ENCODE measurements at places on chromosomes 2 and 18.

DNA sequence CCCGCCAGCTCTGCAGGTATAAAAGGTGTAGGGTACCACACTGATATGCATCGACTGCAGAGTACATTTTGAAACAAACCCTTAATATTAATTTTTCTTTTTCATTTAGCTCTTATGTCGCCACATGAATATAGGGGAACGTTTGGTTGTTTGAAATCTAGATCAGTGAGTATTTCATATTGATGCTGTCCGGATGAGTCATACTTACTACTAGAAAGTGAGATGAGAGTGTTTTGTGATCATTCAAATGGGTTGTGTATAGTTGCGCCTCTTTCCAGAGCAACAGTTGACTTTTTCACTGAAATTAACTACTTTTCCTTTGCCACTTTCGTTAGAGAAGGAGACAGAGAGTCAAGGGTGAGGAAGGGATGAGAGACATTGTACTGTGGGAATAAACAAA, 24.6 kb downstream of the NPAS2 start:
- no peak for DNase-seq

DNA sequence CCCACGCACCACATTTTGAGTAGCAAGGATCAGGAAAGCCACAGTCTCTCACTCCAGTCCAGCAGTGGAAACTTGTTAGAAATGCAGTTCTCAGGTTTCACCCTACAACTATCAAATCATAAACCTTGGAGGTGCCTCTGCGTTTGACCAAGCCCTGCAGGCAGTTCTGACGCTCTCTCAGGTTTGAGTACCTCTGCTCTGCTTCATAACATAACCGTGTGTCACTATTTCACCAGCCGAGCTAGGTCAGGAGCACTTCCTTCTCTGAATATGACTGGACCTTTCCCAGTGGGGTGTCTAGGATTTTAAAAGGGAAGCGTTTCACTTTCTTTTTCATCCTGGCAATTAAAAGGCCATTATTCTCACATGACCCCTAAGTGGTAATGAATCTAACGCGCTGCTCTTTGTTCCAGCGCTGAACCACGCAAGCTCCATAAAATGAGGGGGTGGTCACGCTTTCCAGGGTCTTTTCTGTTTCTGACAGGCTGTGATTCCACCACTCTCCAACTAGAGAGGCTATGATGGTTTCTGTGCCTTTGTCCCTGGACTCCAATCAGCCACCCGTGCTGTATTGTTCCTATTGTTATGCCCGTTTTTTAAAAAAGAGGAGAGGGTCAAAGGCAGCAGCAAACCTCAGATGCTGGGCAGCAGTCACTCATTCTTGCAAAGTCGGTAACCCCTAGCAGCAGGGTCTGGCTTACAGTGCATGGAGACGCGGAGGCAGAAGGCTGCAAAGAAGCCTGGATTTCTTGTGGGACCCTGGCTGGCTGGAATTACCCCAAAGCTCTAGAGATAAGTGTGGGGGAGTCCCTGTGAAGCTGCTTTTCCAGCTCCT, 75.2 kb upstream of the CTNNA2 start:
- peak; percentile 76 for DNase-seq

DNA sequence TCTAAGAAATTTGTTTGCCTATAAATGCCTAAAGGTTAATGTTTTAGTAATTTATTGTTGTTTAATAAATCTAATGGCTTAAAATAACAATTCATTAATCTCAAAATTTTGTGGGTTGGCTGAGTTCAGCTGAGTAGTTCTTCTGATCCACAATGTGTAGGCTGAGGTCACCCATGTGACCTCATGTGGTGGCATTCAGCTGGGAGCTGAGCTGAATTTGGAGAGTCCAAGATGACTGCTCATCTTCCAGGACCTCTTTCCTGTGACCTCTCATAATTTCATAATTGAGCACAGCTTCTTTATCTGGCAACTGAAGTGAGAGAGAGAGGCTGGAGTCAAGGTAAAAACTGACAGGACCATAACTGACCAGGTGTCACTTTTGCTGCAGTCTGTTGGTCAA, 132.4 kb downstream of the TXNL1 start:
- DNase-seq, result no peak

DNA sequence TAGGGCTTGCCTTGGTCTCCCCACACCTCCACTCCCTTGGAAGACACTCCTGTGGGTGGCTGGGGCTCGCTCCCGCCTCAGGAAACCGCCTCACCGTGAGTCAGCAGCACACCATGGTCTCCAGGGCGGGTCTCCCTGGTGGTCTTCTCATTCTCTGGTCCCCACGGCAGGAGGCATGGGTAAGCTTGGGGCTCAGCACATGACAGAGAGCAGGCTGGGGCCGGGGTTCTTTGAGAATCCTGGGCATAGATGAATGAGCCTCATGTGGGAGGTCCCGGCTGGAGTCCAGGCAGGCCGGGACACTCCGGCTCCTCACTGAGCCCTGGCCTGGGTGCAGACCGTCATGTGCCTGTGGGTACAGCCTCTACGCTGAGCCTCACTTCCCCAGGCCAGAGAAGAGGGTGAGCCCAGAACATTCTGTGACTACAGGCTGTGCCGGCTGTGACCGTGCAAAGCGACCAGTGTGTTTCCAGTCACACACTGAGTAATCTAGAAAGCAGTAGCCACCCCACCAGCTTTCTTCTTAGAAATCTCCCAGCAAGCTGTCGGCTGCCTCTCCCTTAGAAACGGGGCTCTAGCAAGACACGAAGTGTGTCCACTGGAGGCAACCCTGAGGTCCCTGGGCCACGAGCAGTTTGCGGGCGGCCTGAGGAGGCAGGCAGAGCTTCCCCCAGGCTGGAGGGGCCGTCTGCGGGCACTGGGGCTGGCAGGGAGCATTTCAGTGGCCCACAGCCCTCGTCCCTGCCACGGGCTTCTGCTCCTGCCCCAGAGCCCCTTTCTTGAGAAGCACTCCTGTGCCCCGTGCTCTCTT, 93.1 kb downstream of the RHOB start:
- DNase-seq, result no peak

- no peak for DNase-seq
These were observed 1.7 kb upstream of the LCLAT1 start for GRCh38 chr2:30445266-30445821.

Measured in eye (tissue), 1 donor.